ENCODE measurements at places on chromosomes 4 and X.

DNA sequence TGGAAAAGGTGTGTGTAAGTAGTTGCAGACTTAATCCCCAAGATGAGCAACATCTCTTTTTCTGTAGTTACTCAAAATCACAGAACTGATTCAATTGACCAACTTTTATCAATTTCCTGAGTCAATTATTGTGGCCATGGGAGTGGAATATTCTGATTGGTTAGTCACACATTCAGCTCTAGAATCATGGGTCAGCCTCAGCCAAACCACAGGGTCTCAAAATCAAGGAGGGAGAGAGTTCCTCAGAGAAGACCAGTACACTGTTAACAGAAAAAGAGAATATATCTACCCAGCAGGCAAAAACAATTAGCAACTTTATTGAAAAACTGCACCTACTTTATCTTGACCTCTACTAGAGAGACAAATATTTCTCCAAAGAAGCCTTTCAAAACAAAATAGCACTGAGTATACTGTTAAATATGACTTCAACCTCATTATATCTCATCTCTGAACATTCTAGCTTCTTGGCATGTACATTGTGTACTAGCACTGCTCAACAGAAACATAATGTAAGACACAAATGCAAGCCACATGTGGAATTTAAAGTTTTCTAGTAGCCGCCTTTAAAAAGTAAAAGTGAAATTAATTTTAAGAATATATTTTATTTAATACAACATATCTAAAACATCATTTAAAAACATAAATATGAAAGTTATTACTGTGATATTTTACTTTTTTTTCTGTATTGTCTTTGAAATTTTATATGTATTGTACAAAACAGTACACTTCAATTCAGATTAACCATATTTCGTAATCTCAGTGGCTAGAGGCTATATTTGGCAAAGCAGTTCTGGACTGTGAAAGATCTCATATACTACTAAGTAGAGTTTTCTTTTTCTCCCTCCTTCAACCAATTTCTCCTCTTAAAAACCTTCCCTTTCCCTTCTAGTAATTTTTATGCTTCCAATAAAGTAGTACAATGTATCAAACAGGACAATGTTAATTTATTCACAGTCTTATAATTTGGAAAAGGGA, 11.8 kb upstream of the LCORL start:
- DNase-seq: no peak

DNA sequence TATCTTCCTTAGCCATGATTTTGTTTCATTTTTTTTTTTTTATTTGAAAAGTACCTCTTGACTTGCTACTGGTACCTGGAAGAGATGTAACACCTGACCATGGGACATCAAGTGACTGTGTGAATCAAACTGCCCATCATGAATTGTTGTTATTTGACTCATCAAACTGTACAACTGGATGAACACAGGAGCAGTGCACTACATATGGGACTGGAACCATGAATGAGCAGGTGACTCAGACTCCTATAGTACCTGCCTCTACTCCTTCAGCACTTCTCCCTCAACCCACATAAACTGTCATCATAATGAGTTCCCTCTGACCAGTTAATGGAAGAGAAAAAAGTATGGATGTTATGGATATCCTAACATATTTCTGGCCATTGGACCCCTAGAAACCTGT, 15.9 kb upstream of the UBE2D3 start:
- DNase-seq: no peak

- no peak for DNase-seq
These were observed 136.5 kb upstream of the AADAT start for GRCh38 chr4:170226288-170226687.

- no peak for DNase-seq
These were observed 2.2 kb downstream of the AKAP17A start for GRCh38 chrX:1593286-1594271.

- no peak for DNase-seq
These were observed 25.1 kb downstream of the ADAD1 start for GRCh38 chr4:122403861-122404260.

- no peak for DNase-seq
These were observed 6.7 kb upstream of the CD38 start for GRCh38 chr4:15771216-15772058.

GRCh38 chr4:145183023-145183422, 2.6 kb upstream of the OTUD4 start:
- no peak for DNase-seq

- no peak for DNase-seq
These were observed 52.1 kb downstream of the NYX start for GRCh38 chrX:41499195-41499594.

GRCh38 chr4:112680996-112681395, 44.1 kb downstream of the LARP7 start:
- no peak for DNase-seq

- no peak for DNase-seq
These were observed 265.5 kb upstream of the FTHL17 start for GRCh38 chrX:31337332-31337731.

DNA sequence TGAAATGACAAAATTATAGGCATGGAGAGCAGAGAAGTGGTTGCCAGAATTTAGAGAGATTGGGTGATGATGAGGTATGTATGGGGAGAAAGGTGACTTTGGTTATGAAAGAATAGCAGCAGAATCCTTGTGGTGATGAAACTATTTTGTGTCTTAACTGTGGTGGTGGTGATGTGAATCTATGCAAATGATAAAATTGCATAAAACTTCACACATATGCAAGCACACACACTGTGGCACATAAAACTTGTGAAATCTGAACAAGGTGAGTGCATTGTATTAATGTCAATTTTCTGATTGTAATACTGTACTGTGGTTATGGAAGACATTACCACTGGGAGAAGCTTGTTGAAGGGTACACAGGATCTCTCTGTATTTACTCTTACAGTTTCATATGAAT, 91.0 kb downstream of the IL15 start:
- DNase-seq: no peak

DNA sequence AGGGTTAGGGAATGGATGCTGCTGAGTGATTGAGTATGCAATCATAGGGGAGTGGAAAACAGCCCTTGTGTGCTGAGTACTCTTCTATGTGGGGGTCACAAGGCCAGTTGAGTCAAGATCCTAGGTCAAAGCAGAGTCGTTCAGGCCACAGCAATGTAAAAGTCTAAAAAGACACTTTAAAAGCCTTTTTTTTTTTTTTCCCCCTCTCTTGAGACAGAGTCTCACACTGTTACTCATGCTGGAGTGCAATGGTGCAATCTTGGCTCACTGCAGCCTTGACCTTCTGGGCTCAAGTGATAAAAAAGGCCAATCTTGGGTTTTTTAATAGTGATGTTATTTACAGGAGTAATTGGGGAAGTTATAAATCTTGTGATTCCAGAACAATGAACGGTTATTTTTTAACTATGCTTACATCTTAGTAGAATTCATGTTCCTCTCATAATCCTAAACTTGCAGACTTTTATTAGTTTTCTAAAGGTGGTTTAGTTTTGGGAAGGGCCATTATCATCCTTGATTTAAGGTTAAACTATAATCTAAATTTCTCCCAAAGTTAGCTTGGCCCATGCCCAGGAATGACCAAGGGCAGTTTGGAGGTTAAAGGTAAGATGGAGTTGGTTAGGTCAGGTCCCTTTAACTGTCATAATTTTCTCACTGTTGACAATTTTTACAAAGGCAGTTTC, 82.2 kb upstream of the BMP2K start:
- no peak for DNase-seq

DNA sequence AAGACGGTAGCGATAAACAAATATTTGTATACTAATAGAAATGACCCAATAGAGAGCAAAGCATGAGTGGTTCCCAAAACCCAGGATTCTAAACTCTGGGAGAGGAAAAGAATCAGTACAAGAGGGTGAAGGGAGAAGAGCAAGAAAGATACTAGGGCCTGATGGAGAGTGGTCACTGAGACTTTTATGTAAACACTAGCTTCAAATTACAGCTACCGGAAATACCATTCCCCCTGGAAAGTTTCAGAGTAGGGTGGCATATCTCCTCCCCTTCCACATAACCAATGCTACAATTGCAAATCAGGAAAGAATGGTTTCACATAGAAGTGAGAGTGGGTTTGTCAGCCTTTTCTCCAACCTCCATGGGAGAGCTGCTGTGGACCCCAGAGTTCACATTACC, 77.1 kb downstream of the EIF4E start:
- no peak for DNase-seq

DNA sequence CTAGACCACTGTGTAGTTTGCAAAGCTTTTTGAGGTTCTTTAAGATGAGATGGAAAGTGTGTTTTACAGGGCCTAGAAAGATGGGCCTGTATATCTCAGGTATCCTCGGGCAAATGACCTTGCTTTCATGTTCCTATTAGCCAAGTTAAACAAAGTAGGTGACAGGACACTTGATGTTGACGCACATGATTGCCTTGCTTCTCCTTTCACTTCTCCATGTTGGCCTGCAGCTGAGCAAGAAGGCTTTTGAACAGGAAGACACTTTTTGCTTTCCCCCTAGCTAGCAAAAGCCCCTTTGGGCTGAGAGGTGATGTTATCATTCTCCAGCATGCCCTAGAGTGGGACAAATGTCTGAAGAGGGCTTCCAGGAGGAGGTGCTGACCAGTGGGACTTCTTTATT, 202.1 kb downstream of the GPC3 start:
- DNase-seq: peak; percentile 28

DNA sequence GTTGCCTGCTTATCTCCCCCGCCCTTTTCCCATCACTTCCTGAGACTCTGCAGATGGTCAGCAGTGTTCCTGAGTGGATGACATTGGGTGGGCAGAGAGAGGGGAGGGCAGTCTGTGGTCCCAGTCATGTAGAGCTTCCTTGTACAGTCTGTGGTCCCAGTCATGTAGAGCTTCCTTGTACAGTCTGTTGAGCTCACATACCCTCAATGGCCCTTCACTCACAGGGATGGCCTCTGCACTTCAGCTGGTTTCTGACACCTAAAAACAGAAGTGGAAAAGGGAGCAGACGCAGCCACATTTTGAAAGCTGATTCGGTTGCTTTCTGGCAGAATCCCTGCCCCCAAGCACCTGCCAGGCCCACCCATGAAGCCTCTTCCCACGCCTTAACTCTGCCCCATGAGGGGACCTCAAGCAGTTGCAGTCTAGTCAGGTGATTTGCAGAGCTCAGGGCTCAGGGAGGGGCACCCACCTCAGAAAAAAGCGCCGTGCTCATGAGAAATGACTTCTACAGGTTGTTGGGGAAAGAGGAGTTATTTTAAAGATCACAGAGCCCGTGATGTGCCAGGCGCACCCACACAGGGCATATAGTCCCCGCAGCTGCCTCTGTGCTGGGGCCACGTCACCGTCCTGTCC, 3.6 kb upstream of the TMEM271 start:
- DNase-seq: no peak

DNA sequence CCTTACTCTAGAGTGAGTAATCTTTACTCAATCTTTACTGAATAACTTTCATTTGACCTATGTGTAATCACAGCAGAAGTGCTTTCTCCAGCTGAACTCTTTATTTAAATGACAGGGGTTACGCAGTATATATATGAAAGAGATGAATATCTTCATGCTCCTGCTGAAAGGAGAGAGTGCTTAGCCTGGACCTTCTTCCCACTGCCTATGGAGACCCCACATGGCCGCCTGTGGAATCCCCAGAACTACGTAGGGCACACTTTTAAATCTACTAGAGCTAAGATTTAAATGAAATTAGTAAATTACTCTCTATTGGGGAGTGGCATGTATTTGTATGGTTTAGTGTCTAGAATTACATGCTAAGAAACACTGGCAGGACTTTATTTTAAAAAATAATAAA, 391.2 kb downstream of the ANKRD50 start:
- DNase-seq: no peak

DNA sequence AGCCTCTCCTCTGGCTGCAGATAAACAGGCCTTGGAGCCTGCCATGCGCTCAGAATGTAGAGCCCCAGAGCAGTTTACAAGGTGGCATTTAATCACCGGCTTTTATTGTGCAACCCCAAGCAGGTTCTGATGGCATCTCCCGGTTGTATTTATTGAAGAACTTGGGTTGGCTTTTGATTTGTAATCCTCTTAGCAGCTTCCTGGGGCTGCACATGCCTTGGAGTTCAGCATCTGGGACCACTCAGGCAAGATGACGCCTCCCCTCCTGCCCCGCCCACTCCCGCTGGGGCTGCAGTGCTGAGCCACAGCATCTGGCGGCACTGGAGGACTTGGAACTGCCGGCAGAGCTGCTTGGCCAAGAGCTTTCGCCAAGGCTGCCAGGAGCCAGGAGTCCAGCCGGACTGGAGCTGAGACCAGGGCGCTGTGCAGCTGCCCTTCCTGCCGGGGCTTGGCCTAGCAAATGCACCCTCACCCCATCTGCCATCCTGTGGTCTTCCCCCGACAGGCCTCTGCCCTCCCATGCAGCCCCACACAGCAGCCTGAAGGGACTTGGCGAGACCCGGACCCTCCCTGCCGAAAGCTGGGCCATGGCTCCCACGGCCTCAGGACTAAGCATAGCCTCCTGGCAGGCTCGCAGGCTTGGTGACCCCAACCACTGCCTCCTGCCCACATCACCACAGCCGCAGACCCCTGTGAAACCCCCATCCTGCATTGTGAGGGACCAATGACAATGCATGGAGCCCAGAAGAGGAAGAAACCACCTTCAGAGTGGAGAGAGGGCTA, 5.4 kb downstream of the HTRA3 start:
- DNase-seq: no peak
